ENCODE measurements at places on chromosomes 11 and 22.

- DNase-seq = no peak
Observed at GRCh38 chr11:123904932-123905331, 3.0 kb downstream of the OR8D4 start.

DNA sequence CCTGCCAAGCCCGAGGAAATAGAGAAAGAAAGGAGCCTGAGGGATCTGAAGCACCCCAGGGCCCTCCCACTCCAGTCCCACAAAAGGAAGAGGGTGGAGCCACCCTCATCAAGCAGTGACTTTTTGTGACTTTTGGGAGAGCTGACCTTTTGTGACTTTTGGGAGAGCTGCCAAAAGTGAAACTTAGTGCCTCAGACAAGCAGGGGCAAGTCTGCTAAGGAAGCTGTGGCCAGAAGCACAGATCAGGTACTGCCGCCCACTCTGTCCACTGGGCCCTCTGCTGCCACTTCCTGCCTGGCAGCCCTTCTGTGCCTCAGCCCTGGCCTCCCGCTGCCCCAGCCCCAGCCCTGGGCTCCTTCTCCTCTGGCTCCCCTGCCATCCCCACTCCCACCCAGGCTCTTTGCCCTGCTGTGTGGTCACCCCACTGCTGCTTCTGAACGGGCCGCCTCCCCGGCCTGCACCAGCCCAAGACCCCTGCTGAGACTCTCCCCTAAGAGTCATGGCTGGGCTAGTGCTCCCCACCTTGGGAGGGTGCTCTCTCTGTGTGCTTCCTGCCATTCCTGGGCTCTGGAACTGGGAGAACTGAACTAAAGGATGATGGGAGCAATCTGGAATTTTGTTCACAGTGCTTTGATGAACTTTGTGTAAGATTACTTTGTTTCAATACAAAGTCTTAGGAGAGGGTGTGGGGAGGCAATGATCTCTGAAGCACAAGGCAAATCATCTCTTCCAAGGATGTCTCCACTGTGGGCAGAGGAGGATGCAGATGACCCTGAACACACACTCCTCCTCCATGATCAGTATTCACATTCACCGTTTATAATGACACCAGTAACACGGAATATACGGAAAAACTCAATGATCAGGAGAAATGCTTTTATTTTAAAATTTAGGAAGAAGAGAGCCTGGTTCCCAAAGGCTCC is at the start of gene APOBEC3H:
Gene APOBEC3H, plus strand, starts transcription at position 147 of the 923 bp plus-strand sequence. CDS start 3,035 bp downstream, outside the sequence.
- peak; percentile 41 for DNase-seq

DNA sequence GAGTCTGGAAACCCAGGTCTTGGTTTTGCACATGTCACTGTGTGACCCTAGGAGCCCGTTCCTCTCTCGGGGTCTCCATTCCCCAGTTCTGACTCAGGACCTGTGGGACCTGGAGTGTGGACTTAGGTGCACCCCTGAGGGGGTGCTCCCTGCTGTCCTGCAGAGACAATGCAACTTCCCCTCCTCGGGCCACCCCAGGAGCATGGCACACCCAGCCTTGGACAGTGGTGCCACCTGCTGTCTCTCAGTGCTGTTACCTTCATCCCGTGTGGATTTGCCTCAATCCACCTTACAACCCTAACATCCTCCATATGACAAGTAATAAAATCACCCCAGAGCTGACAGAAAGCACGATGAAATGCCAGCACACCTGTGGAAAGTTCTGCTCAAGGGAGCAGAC is 27.5 kb upstream of the CRYBB3 start:
- no peak for DNase-seq

- DNase-seq = no peak
Observed at GRCh38 chr22:50360578-50360977, 17.5 kb downstream of the PPP6R2 start.

GRCh38 chr11:15139958-15140659 is 25.4 kb downstream of the INSC start:
- no peak for DNase-seq

GRCh38 chr11:1349327-1350041 is 40.1 kb upstream of the TOLLIP start:
- DNase-seq = no peak

- no peak for DNase-seq
Observed at GRCh38 chr11:60957188-60957587, 5.2 kb upstream of the SLC15A3 start.

GRCh38 chr11:126466236-126467045 is 111.0 kb downstream of the ST3GAL4 start:
- DNase-seq = no peak

DNA sequence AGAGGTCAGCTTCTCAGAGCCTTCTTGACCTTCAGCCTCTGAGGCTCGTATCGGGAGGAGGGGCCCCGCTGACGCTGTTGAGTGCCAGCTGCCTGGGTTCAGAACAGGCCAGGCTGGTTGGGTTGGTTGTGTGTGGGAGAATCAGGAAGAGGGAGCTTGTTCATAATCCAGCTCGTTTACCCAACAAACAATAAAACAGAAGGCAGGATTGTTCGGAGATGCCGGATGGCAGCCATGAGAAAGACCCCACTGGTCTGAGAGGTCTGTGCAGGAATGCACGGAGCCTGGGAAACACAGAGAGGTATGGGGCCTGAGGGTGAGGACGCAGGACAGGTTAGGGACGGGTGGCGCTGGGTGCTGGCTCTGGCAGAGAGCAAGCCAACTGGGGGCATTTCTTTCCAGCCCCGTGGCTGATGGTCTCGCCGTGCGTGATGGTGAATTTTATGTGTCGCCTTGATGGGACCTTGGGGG is 31.6 kb upstream of the SHANK2 start:
- DNase-seq = no peak

DNA sequence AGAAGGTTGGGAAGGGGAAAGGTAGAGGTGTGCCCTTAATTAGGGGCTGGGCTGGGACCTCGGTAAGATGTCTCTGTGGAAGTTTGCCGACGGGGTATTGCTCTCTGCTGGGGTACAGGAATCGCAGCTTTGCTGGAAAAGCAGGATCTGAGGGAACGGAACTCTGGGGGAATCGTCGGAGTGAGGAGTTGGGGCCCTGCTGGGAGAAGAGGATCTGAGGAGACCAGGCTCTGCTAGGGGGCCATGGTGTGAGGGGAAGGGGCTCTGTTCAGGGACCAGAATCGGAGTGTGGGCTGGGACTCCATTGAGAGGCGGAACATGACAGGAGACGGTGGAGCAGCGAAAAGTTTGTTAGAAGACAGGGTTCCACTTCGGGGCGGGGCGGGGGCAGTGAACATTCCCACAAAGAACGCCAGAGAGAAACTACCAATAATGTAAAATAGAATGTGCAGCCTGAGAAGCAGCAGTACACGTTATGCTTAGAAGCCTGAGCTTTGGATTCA is 456 bp downstream of the AAMDC start:
- DNase-seq = peak; percentile 32

DNA sequence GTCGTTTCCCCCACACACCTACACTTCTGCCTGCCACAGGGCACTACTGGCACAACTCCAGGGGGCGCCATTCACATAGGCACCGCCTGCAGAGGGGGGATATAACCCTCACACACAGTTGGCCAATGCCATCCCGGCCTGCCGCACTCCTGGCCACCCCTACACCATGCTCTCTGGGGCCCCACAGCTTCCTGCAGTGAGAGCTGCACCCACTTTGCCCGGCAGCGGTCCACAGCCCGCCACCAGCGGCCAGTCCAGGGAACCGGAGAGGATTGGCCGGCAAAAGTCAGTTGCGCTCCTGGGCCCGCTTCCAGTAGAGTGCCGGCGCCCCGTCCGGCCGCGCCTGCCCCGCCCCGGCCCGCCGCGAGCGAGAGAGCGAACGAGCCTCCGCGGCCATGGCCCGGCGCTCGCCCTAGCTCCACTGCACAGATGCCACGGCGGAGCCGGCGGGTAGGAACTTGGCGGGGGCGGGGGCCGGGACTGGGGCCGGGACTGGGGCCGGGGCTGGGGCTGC is 25.6 kb upstream of the SUSD2 start:
- DNase-seq = no peak

GRCh38 chr22:33844273-33844672 is 76.0 kb downstream of the LARGE1 start:
- DNase-seq = no peak

- DNase-seq = no peak
Observed at GRCh38 chr11:83249972-83250593, 36.1 kb downstream of the CCDC90B start.

DNA sequence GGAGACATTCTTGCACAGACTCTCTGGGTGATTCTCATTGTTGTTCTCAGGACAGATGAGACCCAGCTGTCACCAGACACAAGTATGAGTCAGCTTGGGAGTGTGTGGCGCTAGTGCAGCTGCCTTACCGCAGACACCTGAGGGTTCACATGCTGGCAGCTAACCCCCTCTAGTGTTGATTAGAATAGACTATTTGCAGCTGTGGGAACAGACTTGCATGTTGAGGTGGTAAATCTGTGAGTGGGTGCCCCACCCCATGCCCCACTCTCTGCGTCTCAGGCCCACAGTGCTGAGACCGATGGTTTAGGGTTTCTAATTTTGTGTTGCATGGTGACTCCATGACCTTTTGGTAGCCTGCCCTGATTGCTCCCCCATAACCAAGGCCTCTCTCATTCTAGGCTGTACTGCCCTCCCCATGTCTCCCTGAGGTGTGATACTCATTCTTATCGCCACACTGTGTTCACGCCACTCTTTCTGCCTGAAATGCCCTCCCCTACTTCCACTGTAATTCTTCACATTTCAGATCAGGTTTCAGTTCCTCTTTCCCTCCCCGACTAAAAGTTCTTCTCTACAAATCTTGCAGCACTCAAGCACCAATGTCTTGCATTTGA is 73.7 kb upstream of the KIRREL3 start:
- no peak for DNase-seq

DNA sequence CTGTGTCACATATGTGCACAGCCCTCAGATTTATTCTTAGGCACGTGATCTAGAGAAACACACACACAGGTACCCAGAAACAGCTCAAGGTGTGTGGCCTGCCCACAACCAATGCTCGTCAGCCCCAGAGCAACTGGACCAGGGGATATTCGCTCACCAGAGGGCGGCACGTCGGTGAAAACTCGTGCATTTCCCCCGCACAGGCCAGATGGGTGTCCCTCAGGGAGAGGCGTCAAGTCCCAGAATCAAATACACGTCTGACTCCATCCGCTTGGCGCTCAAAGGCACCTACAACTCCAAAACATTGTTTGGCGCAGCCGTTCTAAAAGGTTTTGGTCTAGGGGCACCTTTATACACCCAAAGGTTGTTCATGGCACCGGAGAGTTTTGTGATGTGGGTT is 429.0 kb downstream of the BRD1 start:
- DNase-seq = no peak

DNA sequence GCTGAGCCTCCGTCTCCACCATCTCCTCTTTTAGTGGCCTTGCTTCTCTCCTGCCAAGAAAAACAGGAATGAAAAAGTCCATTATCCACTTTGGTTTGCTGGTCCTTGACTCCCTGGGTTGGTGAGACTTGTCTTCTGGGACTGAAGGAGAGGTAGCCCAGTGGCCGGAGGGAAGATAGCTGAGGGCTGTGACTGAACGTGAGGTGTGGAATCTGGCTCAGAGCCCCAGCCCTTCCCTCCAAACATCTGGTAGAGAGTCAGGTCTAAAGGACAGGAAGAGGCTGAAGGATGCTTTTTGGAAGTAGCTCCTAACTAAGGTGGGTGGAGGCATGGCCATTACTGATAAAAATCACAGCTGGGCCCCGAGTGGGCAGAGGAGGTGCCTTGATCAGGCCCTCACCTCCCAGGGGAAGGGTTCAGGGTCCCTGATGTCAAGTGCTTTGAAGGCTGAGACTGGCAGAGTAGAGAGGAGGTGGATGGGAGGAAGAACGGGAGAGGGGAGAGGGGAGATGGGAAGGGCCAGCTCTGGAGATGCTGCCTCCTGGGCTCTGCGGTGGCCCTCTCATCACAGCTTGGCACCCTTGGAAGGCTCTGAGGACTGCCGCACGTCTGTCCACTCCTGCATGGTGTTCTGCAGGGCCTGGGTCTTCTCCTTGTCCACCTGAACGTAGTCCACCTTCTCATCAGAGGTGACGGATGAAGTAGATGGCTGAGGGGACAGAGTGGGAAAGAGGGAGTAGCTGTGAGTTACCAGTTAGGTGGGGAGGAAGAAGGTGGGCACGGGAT is 30.2 kb downstream of the USP35 start:
- no peak for DNase-seq

DNA sequence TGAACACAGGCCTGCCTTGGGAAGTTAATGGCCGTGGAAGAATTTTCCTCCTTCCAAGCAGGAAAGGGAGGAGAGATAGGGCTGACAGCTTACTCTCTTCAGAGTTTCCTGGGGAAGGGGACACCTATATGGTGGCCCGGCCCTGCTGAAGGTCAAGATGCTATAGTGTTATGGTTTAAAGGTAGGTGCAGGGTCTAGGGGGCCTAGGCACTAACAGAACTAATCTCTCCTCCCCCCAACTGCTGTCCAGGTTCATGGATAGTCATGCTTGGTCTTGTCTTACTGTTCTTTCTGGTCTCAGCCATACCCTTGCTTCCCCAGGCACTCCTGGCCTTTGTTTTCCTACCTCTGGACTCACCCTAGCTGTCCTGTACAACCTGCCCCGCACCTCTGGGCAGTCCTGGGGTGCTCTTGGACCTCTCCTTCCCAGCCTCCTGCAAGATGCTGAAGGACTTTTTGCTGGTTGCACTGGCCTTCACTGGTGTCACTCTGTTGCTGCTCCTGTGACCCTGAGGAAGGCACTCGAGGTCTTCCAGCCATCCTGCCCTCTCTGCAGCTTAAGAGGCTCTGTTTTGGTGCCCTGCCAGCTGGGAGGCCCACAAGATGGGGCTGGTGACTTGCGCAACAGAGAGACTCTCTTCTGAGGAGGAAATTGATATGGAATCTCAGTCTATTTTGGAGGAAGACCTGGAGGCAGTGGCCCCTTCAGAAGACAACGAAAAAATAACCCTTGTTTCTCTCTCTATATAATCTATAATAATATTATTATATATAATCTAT is 17.9 kb downstream of the SEC14L3 start:
- DNase-seq = peak; percentile 1

- no peak for DNase-seq
Observed at GRCh38 chr11:73810637-73811036, 23.0 kb downstream of the MRPL48 start.

DNA sequence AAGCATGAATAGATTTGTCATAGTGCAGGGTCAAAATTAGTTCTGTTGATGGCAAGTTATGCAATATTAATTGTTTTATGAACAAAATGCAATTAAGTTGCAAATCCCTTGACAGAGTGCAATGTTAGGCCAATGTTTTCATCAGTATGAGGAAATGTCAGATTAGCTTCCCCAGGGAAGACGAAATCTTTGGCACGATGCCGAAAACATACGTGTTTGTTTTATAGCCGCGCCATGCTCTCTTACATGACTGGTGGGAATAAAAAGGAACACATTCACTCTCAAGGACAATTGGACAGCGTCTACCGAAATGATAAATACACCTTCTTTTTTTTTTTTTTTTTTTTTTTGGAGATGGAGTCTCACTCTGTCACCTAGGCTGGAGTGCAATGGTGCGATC is 27.0 kb downstream of the MFNG start:
- no peak for DNase-seq

DNA sequence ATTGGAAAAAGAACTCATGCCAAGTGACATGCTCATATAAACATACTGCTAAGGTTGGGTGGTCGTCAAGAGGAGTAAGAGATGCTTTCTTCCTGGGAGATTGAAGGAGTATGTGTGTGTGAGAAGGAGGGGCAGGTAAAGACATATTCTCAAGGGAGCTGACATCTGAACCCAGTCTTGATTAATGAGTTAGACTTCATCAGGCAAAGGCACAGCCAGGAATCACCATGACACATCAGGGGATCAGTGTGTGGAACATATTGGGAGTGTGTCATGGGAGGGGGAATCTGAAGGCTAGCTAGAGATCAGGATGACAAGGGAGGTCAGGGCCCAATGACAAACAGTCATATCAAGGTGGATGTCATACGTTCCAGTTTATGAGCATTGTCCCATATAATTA is 14.9 kb downstream of the CNTF start:
- DNase-seq = peak; percentile 25

All from DMS79 (cell line).